ENCODE measurements at places on chromosomes 1 and 21. TPM values are rescaled to one million over a fixed set of nuclear protein-coding genes. Genes with fewer than 3 reads are reported as not detected.

TNFAIP8L2 gene
- not detected for total RNA-seq

KPRP gene
- not detected for total RNA-seq

RIMS3 gene
- 0.97 TPM for total RNA-seq

TEX38 gene
- not detected for total RNA-seq

ANGPTL1 gene
- total RNA-seq, result not detected

MEX3A gene
- total RNA-seq, result 3.1 TPM

L1TD1 gene
- not detected for total RNA-seq
